ENCODE measurements at places on chromosomes 1 and 21.
A peak's percentile ranks its signal among the peaks of the same experiment; 100 is the strongest.

GRCh38 chr1:201050515-201051277 lies 27.2 kb upstream of the KIF21B start:
- no peak for DNase-seq

- peak; percentile 9 for DNase-seq
Measured at GRCh38 chr1:63843884-63844283, 70.1 kb downstream of the ROR1 start.

DNA sequence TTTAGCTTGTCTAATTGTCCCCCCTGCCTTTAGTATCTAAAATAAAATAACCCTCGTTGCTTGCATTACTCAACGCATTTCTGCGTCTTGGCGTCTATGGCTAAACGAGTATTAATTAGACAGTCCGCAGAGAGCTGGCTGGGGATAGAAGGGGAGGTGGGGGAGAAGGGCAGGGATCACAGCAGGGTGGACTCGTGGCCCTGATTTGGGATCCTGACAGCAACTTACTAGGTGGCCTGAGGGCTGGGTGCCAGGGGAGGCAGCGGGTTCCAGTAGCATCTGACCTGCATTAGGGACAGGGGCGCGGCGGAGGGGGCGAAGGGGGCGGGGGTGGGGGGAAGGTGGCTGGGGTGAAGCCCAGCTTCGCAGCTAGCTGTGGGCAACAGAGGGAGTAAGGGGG lies 1.1 kb upstream of the BACE2 start:
- no peak for DNase-seq

- DNase-seq, result no peak
Measured at GRCh38 chr1:48988633-48989197, 212.0 kb upstream of the BEND5 start.

- DNase-seq, result no peak
Measured at GRCh38 chr1:220826729-220827128, 40.0 kb downstream of the MTARC1 start.

DNA sequence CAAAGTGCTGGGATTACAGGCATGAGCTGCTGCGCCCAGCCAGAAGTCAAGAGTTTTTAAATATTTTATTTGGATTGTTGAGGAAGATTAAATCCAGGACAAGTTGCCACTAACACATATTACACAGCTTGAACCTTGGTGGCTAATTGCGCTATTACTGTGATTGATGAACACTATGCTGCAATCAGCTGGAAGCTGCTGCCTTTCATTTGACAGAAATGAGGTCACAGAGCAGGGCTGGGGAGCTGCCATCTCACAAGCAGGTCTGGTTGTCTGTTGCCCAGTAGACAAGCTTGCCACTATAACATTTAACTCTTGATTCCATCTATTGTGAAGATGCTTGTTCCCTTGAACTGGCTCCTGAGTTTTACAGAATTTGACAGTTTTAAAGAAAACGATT lies 37.4 kb upstream of the NRDC start:
- DNase-seq, result no peak

DNA sequence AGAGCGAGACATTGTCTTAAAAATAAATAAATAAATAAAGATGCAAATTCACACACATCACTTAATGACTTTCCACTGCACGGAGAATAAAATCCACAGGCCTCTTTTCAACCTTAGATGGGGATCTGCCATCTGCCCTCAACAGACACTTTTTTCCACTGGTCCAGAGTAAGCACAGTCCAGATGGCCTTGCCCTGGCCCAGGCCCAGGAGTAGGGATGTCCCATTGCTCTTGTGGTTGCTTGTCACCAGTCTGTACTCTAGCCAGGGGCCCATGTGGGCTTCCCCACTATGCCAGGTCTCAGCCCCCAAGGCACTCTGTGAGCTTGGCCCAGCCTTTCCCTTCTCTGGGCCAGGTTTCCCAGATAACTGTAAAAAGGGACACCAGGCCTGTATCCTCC lies 17.4 kb downstream of the PLOD1 start:
- DNase-seq, result no peak

DNA sequence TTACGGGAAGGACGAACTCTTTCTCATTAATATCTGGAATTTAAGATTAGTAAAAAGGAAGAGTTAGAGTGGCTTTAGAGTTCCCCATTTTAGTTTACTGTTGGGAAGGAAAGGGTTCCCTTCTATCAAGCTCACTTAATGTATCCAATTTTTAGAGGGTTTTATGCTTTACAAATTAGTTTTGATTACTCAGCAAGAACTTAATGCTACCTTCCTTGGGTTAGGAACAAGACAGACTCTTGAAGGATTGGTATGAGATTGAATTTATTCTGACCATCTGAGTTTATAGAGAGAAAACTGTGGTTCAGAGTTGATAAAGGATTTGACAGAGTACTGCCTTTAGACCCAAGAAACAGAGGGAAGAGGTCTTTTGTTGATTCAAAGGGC lies 29.5 kb upstream of the RGS4 start:
- DNase-seq, result no peak

- DNase-seq, result no peak
Measured at GRCh38 chr1:51558375-51558924, 39.4 kb upstream of the EPS15 start.

DNA sequence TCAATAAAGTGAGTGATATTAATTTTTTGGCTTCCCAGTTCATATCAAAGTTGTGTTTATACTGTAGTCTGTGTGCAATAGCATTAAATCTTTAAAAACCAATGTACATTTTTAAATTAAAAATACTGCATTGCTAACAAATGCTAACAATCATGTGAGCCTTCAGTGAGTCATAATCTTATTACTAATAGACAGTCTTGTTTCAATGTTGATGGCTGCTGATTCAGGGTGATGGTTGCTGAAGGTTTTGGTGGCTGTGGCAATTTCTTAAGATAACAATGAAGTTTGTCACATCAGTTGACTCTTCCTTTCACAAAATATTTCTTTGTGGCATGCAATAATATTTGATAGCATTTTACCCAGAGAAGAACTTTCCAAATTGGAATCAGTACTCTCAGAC lies 109.0 kb downstream of the ZMYM4 start:
- DNase-seq, result no peak

GRCh38 chr1:190904091-190904695 lies 426.5 kb upstream of the BRINP3 start:
- DNase-seq, result no peak

GRCh38 chr1:45772971-45773370 lies 22.5 kb upstream of the IPP start:
- no peak for DNase-seq

DNA sequence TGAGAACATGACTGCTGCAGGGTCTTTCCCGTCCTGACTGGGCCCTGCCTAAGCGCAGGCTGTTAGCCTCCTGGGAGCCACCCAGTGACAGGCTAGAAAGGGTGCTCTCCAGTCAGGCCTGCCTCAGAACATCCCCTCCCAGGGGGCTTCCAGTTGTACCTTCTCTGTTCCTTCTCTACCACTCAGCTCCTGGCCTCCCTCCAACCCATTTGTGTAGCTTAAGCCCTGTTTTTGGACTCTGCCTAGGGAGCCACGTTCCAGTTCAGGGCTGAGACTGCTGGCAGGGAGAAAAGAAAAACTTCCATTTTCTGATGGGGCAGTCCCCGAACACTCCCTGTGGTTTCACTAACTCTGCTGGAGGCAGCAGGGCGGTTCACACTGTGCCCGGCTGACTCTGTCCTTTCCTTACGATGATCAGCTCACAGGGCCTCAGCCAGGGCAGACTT lies 15.3 kb upstream of the POU3F1 start:
- DNase-seq, result no peak

Data from hematopoietic multipotent progenitor cell treated with erythropoietin and hydrocortisone succinate and interleukin-3 and kit ligand, for 4 days (in vitro differentiated cells).